ENCODE measurements at places on chromosomes 1 and 21. TPM values are rescaled to one million over a fixed set of nuclear protein-coding genes. Genes with fewer than 3 reads are reported as not detected.

GRCh38 chr1:162500805-162501204 is 3.2 kb downstream of the UHMK1 start:
- DNase-seq = no peak

- DNase-seq = no peak
Measured at GRCh38 chr1:202037706-202038296, 27.4 kb downstream of the ELF3 start.

DNA sequence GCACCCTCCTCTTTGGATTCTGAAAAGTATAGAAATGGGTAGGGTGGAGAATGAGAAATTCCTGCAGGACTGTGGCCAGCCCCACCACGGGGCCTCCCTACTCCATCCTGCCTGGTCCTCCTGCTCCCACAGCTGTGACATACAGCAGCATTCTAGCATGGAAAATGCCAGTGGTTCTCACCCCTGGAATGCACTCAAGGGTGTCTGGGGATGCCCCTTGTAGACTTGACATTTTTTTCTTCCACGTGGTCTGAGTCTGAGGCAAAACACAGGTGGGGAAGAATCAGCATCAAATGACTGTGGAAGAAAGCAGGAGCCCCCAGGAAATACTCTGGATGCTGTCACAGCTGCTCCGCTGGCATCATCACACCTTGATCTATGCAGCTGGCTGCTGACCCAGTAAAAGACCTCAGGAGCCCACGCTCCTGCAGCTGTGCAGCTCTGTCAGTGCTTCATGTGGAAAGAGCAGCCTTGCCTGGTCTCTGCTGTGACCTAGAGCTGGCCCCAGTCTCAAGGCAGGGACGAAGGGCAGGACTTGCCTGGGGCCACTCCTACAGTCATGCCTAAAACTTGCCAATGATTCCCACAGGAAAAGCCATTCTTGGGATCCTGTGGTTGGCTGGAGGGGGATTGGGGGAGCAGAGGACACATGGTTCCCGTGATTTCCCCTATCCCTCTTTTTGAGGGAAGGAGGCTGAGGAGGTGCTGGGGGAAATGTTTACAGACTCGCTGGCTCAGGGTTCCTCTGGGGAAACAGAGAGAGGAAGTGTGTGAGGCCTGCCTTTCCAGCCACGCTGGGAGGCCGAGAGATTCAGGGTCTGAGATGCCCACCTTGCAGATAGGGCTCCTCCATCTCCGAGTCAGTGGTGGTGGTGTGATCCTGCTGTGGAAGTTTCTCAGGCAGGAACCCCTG is 10.8 kb upstream of the A3GALT2 start:
- DNase-seq = no peak

- no peak for DNase-seq
Measured at GRCh38 chr1:92194511-92194910, 23.2 kb upstream of the C1orf146 start.

DNA sequence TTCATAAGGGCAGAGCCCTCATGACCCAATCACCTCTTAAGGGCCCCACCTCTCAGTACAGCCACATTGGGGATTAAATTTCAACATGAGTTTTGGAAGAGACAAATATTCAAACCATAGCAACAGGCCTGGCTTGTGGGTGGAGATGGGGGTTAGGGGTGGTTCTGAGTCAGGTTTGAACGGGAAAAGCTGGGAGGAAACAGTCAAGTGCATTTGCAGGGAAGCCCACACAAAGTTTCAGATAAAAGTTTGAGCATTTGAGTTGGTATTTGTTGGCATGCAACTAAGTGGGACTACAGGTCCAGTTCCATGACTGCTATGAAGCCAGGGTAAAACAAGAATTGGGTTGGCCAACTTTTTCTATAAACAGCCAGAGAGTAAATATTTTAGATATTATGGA is 21.0 kb upstream of the PADI2 start:
- DNase-seq = no peak

GRCh38 chr1:151314137-151314875 is 12.9 kb downstream of the PI4KB start:
- DNase-seq = no peak

DNA sequence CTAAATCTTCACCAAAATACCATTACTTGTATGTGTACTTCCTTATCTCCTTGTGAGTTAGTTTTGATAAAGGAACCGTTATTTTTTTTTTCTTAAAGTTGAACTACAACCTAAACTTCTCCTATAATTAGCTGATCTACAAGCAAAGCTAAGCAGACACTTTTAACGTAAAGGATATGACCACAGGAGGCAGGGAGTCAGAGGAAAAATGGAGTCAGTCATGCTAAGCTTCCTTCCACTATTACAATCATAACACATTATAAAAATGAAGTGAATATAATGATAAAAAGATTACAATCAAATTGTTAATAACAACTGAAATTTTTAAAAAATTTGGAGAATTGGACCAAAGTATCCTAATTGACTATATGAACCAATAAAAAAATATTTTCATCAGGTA is 892.6 kb downstream of the KCNT2 start:
- no peak for DNase-seq

GRCh38 chr1:25799352-25799934 is 550 bp upstream of the SELENON start:
- no peak for DNase-seq

- no peak for DNase-seq
Measured at GRCh38 chr1:147879911-147880310, 22.7 kb upstream of the GJA8 start.

DNA sequence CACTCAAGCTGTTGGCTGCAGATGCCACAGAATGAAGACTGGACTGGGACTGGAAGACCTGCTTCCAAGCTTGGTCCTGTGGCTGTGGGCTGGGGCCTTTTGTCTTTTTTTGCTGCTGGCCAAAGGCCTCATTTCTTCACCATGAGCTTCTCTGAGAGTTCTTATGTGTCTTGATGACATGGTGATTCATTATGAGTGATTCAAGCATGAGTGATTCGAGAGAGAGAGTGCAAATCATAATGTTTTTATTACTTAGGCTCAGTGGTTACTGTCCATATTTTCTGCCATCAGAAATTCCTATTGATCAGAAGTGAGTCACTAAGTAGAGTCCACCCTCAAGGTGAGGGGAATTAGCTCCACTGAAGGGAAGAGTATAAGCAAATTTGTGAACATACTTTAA is 94.0 kb downstream of the PCP4 start:
- no peak for DNase-seq

DNA sequence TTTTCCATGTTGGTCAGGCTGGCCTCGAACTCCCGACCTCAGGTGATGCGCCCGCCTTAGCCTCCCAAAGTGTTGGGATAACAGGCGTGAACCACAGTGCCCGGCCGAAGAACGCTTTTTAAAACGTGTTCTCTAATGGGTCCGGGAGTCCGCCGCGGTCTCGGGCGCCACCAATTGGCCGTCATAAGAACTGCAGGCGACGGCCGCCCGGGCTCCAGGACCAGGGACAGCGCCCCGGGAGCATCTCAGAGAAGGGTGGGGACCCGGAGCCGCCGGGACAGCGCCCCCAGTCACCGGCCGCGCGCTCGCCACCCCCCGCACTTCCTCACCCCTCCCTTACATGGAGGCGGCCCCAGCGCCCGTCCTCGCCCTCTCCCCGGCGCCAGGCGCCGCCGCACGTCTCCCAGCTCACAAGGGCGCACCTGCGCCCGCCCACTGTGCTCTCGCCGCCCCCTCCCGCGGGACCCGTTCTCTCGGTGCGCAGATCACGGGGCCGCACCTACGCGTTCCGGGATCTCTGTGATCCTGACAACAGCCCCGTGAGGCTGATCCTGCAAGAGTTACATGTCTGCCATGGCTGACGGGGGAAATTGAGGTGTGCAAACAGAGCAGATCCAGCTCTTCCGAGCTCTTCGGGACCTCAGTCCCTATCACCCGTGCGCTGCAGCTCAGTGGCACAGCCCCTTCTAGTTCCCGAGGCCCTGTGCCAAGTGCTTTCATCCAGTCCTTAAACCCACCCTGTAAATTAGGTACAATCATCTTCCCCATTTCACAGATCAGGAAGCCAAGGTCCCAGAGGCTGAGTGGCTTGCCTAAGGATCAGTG is 9.8 kb downstream of the RAP1GAP start:
- DNase-seq = peak; percentile 90

DNA sequence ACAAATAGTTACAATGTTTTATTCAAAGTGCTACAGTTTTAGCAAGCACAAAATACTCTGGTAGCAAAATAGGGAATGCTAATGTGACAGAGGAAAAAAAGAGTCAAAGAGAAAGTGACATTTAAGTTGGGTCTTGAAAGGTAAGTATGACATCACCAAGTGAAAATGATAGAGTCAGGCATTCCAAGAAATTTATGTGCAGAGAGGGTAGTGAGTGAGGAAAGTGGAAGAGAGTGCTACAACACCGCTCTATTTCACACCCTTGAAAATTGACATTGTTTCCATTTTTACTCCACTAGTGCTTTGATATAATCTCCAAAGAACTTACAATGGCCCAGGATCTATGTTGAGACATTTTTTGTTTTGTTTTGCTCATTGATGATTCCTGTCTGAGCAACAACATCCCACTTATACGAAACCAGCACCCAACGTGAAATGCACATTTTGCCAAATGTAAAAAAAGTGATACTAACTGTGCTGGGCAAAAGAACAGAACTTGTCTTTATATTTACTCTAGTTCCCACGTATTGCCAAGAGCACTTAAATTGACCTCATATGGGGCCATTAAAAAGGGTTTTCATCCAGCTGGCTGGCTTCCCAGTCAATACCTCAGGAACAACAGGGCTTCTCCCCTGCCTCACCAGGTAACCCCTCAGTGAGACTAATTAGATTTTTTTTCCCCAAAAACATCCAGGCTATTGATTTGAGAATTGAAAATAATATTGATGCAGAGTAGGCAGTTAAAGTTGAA is 206.3 kb upstream of the NR5A2 start:
- DNase-seq = no peak

The LAD1 gene
- 72.6 TPM for total RNA-seq

The SKI gene
- 78.6 TPM for total RNA-seq

The CFHR3 gene
- total RNA-seq = 2.1 TPM

The PTGFR gene
- 3.7 TPM for total RNA-seq

Data from kidney (tissue), 22 donors.